ENCODE measurements at places on chromosomes 5 and 9.

DNA sequence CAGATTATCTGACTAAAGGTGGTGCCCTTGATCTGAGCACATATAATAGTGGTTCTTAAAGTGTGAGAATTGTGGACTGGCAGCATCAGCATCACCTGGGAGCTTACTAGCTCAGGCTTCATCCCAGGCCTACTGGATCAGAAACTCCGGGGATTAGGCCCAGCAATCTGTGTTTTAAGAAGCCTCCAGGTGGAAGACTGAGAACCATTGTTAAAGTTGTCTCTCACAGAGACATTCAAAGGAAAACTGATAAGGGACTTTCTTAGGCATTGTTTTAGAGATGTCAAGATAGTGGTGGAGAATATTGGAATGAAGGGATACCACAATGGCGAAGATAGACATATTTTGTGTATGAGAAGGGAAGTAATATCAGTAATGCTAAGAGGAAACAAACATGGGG, 59.5 kb downstream of the STX17 start:
- DNase-seq = no peak

GRCh38 chr5:171895081-171895480, 109.5 kb downstream of the SMIM23 start:
- peak; percentile 39 for DNase-seq

DNA sequence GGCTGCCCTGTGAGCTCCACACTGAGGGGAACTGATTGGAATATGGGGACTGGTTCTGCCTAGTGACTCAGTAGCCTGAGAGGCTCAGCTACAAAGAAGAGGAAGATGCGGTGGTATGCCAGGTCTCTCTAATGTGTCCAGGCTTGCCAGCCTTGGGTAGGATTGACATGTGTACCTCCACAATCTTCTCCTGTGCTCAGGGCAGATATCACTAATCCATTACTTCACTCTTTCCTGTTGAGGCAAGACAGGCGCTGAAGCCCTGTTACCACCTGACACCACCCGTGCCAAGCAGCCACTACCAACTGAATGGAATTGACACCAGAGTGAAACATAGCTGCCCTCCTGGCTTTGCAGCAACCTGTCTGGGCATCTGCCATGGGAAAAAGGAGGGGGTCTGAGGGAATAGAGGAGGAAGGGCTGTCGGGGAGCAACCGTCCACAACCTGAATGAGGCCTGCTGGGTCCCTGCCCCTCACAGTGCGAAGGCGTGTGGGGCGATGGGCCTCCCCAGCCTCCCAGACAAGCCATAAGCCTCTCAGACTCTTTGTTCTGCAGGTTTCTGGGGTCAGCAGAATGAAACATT, 114.7 kb upstream of the CXCL14 start:
- no peak for DNase-seq

GRCh38 chr5:115583474-115583873, 18.8 kb downstream of the TICAM2 start:
- peak; percentile 99 for DNase-seq

DNA sequence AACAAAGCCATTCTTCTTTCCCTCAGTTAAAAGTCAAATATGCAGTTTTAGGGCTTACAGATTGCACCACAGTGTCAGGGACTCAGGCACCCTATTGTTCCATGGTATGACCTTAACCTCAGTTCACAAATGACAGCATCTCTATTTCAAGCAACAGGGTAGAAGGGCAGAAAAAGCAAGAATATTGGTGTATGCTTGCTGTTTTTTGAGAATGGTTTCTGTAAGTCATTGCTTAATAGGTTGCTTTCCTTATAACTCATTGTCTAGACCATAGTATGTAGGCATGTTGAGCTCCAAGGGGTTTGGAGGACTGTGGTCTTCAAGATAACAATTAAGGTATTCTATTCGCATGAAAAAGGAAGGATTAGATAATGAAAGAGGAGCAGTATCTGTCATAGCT, 183.5 kb upstream of the EDIL3 start:
- no peak for DNase-seq

- no peak for DNase-seq
Measured at GRCh38 chr5:102796009-102796408, 40.9 kb downstream of the PAM start.

- DNase-seq = no peak
Measured at GRCh38 chr5:63959177-63959982, 2.9 kb downstream of the HTR1A start.

DNA sequence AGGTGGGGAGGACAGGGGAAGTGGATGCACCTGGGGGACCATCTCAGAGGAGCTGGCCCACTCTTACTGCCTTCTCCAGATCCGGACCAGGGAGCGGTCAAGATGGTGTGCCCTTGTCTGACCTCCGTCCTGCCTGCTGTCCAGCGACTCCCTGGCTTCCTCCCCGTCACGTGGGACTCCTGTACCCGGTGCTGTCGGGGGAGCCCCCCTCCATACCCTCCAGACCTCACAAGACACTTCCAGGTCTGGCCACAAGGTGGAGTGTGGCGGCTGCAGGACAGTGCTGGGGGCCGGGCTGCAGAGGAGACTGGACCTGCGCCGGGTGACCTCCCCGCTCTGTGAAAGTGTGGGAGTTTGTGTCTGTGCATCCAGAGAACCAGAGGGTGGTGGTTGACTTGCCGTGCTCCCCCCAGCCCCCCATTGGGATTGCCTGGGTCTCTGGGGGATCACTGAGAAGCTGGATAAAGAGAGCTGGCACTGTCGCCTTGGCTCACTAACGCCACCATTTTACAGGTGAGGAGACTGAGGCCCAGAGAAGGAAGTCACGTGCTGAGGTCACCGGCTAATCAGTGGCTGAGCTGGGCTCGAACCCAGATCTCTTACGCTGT, 1.9 kb upstream of the CRB2 start:
- peak; percentile 53 for DNase-seq

- no peak for DNase-seq
Measured at GRCh38 chr9:37025071-37025822, 8.8 kb downstream of the PAX5 start.

DNA sequence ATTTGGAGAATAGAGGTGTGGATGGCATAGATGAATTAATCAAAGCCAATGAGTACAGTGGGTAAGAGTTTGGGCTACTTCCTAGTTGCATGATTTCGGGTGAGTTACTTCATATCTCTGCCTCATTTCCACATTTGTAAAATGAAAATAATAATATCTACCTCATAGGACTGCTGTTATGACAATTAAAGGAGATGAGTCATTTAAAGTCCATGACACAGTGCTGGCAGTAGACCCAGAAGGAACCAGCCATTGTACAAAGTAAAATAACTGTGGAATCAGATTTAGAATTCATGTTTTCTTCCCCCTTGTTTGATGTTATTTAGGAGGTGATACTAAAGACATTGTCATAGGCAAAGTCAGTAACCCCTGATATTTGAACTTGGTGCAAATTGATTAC, 139.5 kb upstream of the SLC27A6 start:
- DNase-seq = peak; percentile 54

DNA sequence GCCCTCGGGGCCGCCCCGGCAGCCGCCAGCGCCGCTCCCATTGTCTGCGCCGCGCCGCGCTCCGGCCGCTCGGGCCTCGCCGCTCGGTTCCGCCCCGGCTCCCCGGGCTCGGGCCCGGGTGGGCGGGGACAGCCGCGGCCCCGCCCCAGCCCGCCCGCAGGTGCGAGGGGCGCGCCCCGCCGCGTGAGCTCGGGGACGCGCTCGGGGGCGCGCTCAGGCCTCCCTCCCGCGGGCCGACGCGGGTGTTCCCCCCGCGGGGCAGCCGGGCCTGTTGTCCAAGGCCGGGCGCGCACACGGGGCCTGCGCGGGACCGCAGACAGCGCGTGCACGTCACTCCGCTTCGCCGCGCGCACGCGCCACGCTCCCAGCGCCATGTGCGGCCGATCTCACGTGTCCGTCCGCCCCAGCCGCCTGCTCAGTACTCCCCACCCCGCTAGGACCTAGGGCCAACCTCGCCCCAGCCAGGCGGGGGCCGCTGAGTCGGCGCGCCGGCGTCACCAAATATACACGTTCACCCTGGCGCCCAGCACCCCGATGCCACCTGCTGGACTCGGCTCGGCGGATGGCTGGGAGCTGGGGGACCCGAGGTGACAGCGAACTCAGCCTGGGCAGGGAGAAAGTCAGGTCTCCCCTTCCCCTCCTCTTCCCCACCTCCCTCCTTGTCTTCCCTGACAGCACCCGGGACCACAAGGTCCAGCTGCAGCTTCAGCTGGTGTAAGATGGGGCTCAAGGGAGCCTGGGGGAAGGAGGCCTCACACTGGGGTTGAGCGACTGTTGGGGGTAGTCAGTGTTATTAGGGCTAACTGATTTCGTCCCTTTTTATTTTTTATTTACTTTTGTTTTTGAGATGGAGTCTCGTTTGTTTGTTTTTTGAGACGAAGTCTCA, 14.3 kb downstream of the GBGT1 start:
- peak; percentile 85 for DNase-seq

GRCh38 chr9:114806526-114806900, 674 bp upstream of the TNFSF15 start:
- DNase-seq = no peak

DNA sequence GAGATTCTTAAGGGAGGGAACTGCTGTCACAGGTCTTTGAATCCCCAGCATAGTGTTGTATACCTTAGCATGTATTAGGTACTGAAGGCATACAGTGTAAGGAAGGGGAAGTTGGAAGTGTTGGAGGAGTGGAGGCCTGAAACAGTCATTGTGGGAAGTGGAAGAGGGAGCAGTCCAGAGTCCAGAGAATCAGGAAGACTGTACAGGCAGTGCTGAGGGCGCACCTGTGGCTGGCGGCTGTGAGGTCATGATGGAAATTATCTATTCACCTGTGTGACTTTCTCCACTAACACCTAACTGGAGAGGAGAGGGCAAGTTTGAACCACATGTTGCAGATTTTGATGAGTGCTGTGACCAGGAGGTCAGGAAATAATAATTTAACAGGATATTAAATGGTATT, 119.7 kb upstream of the NIPBL start:
- no peak for DNase-seq

DNA sequence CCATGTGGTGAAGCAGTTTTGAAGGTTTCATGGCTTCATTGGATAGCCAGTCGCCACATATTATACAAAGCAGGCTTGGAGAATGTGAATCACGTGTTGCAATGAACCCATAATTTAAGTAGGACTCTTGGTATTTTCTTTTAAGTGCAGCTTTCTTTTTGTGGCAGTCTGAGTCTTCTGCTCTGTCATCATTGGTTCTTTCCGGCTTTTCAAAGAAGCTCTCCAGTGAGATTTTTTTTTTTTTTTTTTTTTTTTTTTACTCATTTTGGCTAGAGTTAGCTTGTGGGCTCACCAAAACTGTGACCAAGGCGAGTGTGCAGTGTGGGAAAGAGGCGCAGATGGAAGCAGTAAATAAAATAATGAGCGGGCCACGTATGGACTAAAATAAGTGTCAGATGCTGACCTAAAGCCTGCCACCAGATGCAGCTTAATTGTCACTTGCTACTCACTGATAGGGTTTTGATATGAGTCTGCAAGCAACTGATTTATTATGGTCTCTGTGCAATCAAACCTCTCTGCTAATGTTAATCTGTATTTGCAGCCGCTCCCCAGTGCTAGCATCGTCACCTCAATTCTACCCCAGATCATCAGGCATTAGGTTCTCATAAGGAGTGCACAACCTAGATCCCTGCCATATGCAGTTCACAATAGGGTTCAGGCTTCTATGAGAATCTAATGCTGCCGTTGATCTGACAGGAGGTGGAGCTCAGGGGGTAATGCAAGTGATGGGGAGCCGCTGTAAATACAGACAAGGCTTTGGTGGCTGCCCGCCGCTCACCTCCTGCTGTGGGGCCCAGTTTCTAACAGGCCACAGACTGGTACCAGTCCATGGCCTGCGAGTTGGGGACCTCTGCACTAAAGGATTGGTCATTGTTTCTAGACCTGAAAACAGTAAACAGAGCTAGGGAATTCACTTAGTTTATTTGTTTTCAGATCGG, 45.5 kb upstream of the LARP1 start:
- no peak for DNase-seq

GRCh38 chr5:134427540-134428041, 15.9 kb upstream of the CDKN2AIPNL start:
- DNase-seq = no peak

DNA sequence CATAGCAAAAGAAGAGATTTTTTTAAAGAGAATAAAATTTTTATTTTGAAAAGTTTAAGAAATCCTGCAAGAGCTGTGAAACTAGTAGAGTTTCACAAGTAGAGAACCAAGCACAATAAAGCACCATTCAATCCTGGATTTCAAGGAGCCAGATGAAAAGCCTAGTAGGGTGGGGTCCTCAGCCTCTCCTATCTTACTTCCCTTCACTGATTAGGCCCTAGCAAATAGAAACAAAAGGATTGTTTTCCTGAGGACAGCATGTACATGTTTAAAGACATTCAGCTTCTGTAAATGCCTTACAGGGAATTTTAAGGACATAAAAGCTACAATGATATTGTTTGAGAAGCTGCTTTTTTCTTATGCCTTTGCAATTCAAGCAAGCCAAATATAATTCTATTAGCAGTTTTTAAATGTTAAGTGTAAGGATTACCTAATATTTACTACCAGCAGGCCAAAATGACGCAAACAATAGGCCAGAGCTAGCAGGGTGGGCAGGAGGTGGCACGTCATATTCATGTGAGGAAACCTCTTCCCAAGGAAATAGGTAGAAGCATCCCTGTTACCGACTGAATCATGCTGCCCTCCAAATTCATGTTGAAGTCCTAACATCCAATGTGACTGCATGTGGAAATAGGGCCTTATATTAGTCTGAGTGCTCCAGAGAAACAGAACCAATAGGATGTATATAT, 337.6 kb downstream of the MLLT3 start:
- no peak for DNase-seq

DNA sequence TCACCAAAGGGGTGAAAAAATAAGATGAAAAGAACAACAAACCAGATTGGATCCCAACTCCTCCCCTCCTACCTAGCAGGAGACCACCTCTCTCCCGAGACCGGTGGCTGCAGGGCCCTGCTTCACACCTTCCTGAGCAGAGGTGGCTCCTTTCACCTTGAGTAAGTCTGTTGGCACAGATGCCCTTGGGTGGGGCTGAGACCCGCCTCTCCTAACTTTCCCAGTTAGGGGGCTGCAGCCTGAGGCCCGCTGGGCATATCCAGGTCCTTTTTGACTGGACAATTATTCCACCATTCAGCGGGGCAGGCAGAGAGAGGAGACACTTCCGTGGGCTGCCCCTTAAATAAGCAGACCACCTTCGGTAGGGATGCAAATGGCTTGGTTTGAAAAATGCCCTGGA, 1.3 kb downstream of the SLC25A48 start:
- DNase-seq = no peak

All from fibroblast of skin of back (primary cell).